ENCODE measurements at places on chromosomes 7 and 10. TPM values are rescaled to one million over a fixed set of nuclear protein-coding genes. Genes with fewer than 3 reads are reported as not detected.

DNA sequence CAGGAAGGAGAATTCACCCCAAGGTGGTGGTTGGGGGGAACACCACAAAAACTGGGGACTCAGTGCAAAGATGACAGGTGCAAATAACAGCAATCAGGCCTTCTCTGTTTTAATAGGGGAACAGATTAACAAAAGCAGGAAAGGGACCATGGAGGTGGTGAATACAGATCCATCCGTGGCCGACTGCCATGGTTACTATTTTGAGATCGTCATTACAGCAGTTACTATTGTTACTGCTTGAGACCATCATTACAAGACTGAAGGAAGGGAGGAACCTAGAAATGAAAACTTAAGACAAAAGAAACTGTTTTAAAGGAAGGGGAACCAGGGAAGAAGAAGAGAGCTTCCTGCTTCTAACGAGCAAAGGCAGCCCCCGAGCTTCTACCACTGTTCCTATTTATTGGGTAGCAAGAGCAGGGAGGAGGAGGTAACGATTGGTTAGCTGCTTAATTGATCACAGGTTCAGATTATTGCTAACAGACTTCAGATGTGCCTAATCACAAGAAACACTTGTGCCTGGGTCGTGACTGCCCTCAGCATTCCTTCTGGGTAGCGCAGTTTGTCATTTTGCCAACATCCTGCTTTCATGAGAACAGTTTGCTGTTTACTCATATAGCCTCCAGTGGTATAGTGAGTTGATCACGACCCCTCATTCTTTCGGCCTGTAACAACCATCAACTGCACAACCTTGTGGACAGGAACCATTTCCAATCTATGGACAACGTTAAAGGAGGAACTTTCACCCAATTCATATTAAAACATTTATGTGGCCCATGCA, 216.3 kb downstream of the CHCHD3 start:
- no peak overlapping the region for H3K27ac ChIP-seq
- no peak for DNase-seq
- H3K36me3 ChIP-seq = no peaks in the 10 kb centered on the region

GRCh38 chr7:41033500-41033899, 669.4 kb downstream of the INHBA start:
- H3K4me1 ChIP-seq = no peaks in the 10 kb centered on the region
- H3K27me3 ChIP-seq = no peaks in the 10 kb centered on the region
- H3K36me3 ChIP-seq = no peaks in the 10 kb centered on the region
- DNase-seq = no peak
- H3K4me3 ChIP-seq = no peak overlapping the region

- H3K27me3 ChIP-seq = no peaks in the 10 kb centered on the region
- DNase-seq = no peak
- H3K4me1 ChIP-seq = no peaks in the 10 kb centered on the region
- H3K4me3 ChIP-seq = no peak overlapping the region
- no peak overlapping the region for H3K27ac ChIP-seq
Observed at GRCh38 chr10:86648704-86649427, 5.5 kb upstream of the OPN4 start.

DNA sequence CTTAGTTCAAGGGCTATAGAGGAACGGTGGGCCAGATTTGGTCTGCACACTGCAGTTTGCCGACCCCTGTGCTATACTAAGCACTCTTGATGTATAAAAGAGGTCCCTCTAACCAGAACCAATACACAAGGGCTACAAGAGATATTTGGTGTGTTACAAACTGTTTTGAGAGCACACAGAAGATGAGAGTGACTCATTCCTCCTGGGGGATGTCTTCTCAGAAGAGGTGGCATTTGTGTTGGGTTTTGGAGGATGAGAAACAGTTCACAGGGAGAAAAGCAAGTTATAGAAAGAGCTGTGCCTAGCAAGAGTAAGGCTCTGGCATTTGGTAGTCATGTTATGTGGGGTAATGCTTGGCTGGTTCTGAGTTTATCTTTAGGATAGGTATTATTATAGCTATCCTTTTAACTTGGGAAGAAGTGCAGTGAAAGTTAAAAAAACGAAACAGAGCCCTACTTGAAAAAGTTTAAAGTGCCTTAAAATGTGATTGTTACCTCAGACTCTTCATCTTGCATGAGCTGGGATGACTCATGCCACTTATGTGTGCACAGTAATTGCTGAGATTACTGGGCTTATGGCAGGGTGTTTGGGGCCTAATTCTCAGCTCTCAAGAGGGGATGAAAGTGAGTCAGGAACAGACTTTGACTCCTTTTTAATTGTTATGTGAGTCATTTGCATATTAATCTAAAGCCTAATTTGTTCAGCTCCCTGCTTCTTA, 160.4 kb downstream of the KIF20B start:
- H3K36me3 ChIP-seq = no peaks in the 10 kb centered on the region
- no peak for DNase-seq
- no peak overlapping the region for H3K4me3 ChIP-seq
- peaks cover 3% of the 10 kb centered on the region for H3K4me1 ChIP-seq
- no peak overlapping the region for H3K27ac ChIP-seq

DNA sequence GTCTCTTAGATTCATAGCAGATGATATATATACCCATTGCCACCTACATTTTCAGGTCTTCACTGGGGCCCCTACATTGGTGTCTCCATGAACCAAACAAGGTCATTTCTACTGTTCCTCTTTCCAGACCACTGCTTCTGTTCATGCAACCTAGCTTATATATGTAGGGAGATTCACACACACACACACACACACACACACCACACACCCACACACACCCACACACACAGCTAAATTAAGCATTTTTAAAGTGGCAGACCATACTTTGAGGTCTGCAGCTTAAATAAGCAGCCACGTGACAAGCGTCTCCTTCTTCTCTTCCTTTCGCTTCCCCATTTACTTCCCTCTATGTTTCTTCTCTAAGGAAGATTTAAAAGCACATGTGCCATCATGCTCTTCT, 70.0 kb upstream of the CC2D2B start:
- peak overlapping the region; percentile 33 for H3K27ac ChIP-seq
- H3K4me1 ChIP-seq = peaks cover under 1% of the 10 kb centered on the region
- no peak overlapping the region for H3K4me3 ChIP-seq
- H3K27me3 ChIP-seq = no peaks in the 10 kb centered on the region

- peak; percentile 5 for DNase-seq
- H3K27ac ChIP-seq = peak overlapping the region; percentile 68
- H3K4me1 ChIP-seq = peaks cover 2% of the 10 kb centered on the region
- H3K4me3 ChIP-seq = no peak overlapping the region
Observed at GRCh38 chr10:77591238-77591880, 46.2 kb downstream of the KCNMA1 start.

DNA sequence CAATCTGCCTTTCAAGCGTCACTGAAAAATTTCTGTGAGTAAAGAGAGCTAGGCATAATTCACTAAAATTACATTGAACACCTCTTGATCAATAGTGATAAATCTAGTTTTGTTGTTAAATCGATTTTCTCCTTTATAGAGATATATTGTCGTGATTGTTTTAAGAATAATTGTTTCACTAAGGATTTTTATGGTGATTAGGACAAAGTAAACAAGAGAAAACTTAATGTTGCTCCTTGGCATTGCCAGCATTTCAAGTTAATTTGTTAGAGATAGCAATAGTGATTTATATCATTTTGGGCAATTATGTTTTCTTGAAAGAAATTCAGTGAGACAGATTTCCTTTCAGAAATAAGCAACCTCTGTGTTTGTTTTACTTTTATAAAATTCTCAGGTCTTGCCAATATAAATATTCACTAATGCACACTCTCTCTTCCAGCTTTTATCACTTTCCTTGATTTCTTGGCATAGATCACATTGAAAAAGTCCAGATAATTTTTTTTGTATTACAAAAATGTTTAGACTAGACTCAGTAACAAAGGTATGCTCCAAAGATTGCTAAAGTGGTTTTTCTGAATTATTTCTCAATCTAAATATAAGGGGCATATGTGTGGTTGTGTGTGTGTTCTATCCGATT, 538.7 kb downstream of the TFEC start:
- H3K27ac ChIP-seq = no peak overlapping the region
- no peaks in the 10 kb centered on the region for H3K36me3 ChIP-seq
- no peak for DNase-seq
- H3K27me3 ChIP-seq = no peaks in the 10 kb centered on the region
- H3K4me1 ChIP-seq = no peaks in the 10 kb centered on the region

DNA sequence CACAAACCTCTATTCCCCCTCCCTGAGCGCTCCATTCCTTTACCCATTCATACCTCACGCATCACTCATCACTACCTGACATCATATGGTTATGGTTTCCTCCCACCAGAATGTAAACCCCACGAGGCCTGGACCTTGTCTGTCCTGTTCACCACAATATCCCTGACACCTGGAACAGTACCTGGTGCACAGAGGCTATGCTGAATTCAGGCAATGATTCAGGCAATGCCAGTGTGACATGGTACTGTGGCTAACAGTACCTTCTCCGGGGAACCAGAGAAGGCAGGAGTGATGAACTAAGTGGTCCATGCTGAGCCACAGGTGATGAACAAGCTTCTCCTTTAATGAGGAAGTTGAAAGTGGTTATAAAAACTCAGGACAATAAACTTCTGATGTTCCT, 202.5 kb upstream of the PLXNA4 start:
- peaks cover 4% of the 10 kb centered on the region for H3K36me3 ChIP-seq
- H3K27me3 ChIP-seq = no peaks in the 10 kb centered on the region
- no peak overlapping the region for H3K27ac ChIP-seq
- no peak overlapping the region for H3K4me3 ChIP-seq

- H3K27ac ChIP-seq = no peak overlapping the region
- no peaks in the 10 kb centered on the region for H3K4me1 ChIP-seq
- DNase-seq = peak; percentile 55
Observed at GRCh38 chr7:123624527-123625183, 23.0 kb downstream of the ASB15 start.

DNA sequence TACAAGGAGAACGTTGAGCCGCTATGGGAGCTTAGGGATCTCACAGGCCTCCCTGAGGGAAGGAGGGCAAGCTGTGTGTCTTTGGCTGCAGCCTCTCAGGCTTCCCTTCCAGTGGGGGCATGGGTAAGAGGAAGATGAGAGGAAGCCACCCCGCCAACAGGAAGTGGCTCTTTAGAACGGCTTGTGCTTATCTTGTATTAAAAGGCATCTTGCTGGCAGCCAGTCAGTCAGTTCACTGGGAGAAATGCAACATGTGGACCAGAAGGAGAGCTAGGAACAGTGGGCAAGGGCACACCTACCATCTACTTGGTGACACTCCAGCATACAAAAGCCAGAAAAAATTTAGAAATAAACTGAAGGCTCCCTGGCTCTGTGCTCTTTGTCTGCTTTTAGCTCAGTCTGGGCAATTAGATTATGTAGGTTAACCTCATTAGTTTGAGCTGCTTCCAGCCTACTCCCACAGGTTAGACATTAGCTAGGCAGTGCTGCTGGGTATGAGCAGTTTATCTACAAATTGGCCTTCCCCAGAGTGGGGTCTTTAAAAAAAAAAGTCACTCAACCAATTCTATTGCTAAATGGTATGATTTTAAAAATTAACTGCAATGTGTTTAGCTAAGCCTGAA, 595.9 kb downstream of the KCNMA1 start:
- DNase-seq = no peak
- H3K27me3 ChIP-seq = no peaks in the 10 kb centered on the region
- H3K36me3 ChIP-seq = peaks cover 5% of the 10 kb centered on the region
- no peak overlapping the region for H3K4me3 ChIP-seq
- H3K27ac ChIP-seq = no peak overlapping the region
- peaks cover 5% of the 10 kb centered on the region for H3K4me1 ChIP-seq

DNA sequence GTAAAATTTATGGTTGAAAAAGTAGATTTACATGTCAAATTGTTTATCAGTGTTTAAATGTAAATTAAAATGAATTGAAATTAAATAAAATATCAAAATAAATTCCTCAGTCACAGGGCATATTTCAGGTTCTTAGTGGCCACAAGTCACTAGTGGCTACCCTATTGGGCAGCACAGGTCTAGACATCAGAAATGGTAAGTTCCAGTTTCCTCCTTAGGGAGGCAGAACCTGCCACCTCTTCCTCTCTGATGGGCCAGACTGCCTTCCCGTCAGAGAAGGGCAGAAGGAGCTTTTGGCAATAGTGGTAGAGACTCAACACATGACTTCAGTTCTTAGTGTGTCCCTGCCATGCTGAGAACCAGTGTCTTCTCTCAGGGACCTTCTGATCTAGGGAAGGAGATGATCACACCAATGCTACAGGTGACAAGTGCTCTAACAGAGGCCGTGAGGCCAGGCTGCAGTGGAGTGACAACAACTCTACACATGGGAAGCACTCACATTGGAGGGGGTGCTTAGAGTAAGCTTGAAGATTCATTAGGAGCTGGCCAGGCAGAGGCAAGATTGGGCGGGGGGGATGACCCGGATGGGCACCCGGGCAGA, 14.4 kb upstream of the PCBD1 start:
- no peaks in the 10 kb centered on the region for H3K4me1 ChIP-seq
- no peak overlapping the region for H3K4me3 ChIP-seq
- no peaks in the 10 kb centered on the region for H3K27me3 ChIP-seq
- no peak for DNase-seq

DNA sequence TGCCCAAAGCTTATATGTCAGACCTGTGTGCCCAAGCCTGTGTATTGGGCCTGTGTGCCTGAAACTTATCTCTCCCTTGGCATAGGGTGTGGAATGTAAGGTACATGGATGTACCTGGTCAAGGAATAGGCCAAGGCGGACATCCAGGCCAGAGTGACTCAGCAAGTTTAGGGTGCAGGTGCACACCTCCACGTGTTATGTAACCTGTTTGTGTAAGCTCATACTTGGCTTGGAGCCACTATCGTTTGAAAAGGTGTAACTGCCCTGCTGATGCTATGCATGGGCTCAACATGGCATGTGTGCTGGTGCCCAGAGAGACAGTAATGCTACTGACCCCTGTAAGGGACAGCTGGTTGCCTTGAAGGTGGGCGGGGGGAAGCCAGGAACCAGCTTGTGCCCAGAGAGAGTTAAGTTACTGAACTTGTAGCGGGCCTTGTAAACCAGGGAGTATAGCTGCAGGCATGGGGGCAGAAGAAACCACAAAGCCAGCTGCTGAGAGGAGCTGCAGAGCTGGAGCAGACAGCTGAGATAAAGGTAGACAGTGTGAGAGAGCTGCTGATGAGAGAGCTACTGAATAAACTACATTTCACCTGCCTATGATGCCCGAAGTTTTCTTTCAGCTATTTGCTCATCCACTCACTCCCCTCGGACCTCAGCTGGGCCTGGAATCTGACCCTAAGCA, 656.4 kb upstream of the ZWINT start:
- no peaks in the 10 kb centered on the region for H3K4me1 ChIP-seq
- no peaks in the 10 kb centered on the region for H3K27me3 ChIP-seq
- no peaks in the 10 kb centered on the region for H3K36me3 ChIP-seq
- no peak overlapping the region for H3K27ac ChIP-seq

GRCh38 chr10:128414568-128414967, 288.3 kb upstream of the MKI67 start:
- H3K27ac ChIP-seq = no peak overlapping the region
- H3K27me3 ChIP-seq = peaks cover 3% of the 10 kb centered on the region
- no peaks in the 10 kb centered on the region for H3K36me3 ChIP-seq
- H3K4me1 ChIP-seq = no peaks in the 10 kb centered on the region
- DNase-seq = no peak
- H3K4me3 ChIP-seq = no peak overlapping the region

GRCh38 chr10:11186374-11186773, 168.7 kb downstream of the CELF2 start:
- H3K4me3 ChIP-seq = no peak overlapping the region
- DNase-seq = no peak
- H3K27me3 ChIP-seq = no peaks in the 10 kb centered on the region
- H3K27ac ChIP-seq = no peak overlapping the region
- H3K4me1 ChIP-seq = no peaks in the 10 kb centered on the region
- peaks cover 3% of the 10 kb centered on the region for H3K36me3 ChIP-seq

ITGA8 gene
- 885 TPM for total RNA-seq

TRIP6 gene
- total RNA-seq = 77.3 TPM

ABCB1 gene
- total RNA-seq = 2.3 TPM
